ENCODE measurements at places on chromosomes 16 and 17.

- DNase-seq: no peak
Measured at GRCh38 chr16:48182979-48183537, 27.3 kb upstream of the ABCC12 start.

GRCh38 chr16:10610499-10611184 is 30.2 kb upstream of the EMP2 start:
- no peak for DNase-seq

DNA sequence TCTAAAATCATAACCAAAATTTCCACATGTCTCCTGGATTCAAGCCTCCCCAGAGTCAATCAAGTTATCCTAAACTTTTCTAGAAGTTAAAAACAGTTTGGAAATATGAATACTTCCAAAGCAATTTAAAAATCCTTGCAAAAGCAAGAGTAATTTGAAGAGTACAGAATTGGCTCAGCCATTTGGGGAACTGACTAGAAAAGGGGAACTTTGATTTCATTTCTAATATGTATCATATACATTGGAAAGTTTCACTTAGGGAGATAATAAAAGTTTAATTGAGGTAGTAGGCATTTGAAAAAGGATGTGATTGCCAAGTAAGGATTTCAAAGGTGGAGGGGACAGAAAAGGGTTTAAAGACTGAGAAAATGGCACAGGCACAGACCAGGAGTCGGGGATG is 9.0 kb upstream of the SLFN12L start:
- no peak for DNase-seq

DNA sequence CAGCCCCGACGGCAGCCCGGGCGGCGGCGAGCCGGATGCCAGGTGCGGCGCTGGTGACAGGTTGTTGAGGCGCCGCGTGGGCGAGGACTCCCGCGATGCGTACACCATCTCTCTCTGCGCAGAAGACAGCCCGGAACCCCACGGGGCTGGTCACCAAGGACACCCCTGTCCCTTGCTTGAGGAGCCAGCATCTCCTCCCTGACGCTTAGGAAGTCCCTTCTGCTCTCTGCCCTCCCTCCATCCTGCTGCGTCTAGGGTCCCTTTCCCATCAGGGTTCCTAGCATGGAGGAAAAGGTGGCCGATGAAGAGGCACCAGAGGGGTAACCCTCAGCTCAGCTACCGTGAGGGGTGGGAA is 43.6 kb downstream of the SRCIN1 start:
- no peak for DNase-seq

DNA sequence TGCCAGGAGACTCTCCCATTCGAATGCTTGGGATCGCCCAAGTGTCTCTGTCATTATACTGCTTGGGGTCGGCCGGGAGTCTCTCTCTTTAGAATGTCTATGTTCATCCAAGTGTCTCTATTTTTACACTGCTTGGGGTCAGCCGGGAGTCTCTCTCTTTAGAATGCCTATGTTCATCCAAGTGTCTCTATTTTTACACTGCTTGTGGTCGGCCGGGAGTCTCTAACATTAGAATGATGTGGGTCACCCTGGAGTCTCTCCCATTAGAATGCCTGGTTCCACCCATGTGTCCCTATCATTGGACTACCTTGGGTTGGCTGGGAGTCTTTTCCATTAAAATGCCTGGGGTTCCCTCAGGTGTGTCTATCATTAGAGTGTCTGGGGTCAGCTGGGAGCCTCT is 2230.4 kb downstream of the TP53TG3F start:
- DNase-seq: no peak

GRCh38 chr17:40791787-40792436 is 7.8 kb downstream of the KRT28 start:
- no peak for DNase-seq

GRCh38 chr16:60001523-60001922 is 1267.4 kb upstream of the GOT2 start:
- DNase-seq: no peak

- peak; percentile 82 for DNase-seq
Measured at GRCh38 chr16:67641779-67642708, 2.9 kb upstream of the CARMIL2 start.

- no peak for DNase-seq
Measured at GRCh38 chr16:68236137-68236825, 354 bp upstream of the ESRP2 start.

- DNase-seq: no peak
Measured at GRCh38 chr17:19359151-19359550, 3.4 kb downstream of the B9D1 start.

- no peak for DNase-seq
Measured at GRCh38 chr17:44061446-44061845, 5.0 kb downstream of the LSM12 start.

DNA sequence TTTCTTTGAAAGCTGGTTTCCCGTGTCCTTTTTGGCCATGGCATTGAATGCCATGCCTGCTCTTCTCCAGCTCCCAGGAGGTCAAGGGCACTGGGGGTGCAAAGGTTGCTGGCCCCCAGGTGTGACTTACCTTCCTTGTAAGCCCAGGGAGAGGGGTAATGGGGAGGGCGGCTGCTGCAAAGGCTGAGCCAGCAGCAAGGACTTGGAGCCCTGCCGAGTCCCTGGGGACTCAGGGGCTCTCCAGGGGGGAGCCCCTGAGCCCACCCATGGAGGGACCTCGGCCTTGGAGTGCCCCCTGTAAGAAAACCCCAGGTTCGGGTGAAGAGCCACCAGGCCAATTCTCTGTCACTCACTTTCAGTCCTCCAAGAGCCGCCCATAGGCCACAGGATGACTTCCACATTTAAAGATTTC is 5.9 kb upstream of the CCL22 start:
- DNase-seq: no peak

DNA sequence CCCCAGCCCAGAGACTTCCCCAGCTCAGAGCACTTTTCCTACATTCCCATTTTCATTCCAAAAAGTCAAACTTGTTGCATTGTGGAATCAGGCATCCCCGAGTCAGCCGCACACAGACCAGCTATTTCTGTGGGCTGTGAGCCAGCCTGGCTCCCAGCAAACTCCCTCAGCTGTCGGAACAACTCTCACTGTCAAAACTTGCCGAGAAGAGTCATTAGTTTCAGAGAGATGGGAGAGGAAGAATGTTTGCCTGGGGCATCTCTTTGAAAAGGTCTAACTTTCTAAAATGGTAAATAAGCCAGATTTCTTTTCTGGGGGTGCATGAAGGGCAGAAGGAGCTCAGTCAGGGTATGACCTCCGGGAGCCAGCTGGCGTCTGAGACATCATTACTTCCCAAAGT is 280.0 kb downstream of the TMEM114 start:
- no peak for DNase-seq

- DNase-seq: no peak
Measured at GRCh38 chr16:77297996-77298395, 98.8 kb downstream of the SYCE1L start.

DNA sequence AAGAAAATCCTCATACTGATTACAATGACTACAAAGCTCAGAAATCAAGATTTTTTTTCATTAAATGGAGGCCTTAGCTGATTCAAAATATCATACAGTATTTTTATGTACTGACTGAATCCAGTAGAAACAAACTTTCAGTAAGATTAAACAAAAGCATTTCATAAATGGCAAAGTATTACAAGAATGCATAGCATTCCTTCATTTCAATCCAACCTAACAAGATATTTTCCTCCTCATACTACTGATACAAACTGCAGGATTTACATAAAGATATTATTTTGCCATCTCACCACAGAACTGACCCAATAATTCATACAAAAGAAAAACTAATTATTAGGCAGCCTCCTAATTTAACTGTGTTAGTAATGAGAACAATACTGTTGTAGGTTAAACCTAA is 6.2 kb upstream of the KANSL1 start:
- DNase-seq: no peak

- no peak for DNase-seq
Measured at GRCh38 chr16:708019-708418, 2.4 kb upstream of the FBXL16 start.

GRCh38 chr17:1493291-1493980 is 950 bp upstream of the MYO1C start:
- no peak for DNase-seq

- DNase-seq: no peak
Measured at GRCh38 chr17:49656247-49656646, 21.6 kb downstream of the SPOP start.

DNA sequence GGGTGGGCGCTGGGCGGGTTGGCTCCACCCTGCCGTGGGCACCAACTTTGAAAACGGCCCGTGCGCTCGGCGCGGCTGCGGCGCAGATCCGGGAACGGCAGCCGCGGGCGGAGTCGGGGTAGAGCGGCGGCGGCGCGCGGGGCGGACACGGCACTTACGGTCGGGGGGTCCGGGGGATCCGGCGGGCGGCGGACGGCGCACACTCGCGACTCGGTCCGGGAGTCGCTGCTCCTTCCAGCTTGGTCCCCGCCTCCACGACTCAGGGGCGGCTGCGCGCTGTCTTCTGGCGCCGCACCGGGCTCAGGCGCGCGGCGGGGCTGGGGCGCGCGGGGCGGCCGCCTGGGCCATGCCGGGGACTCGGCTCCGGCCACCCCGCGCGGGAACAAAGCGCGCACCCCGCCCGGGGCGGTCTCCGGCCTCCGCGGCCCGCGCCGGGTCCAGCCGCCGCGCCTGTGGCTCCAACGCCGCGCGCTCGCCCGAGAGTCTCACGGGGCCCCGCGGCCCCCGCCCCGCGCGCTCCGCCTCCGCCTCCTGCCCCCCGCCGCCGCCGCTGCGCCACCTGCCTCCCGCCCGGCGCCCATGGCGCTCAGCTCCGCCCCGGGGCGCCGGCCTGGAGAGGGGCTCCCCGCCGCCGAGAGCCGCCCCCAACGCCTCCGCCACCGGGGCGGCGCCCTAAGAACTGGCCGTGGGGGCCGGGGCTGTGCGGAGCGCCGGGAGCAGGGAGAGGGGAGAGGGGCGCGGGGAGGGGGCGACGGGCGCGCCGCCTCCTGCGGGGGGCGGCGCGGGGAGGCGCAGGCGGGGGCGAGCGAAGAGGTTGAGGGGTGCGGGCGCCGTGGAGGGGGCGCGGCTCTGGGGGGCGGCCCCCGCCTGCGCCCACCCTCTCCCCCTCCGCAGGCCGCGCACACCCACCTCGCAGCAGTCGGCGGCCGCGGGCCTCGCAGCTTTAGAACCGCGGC is 35.9 kb downstream of the CBFA2T3 start:
- DNase-seq: peak; percentile 69

- no peak for DNase-seq
Measured at GRCh38 chr16:31460582-31461002, 1.3 kb downstream of the ARMC5 start.

DNA sequence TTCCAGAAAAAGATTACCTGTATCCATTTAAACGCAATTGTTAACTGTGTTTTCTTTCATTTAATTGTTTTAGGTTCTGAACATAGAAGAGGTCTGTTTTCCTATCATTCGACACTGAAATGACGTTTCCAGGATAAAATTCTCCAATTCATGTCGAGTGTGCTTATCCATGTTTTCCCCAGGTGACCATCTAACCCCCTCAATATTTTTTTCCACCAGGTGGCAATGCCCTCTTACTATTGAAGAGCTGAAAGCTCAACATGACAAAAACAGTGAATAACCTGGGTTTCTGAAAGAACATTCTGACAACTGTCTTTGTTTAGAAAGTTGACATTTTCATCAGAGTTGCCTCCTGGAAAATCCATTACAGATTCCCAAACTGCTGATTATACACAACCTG is 948.7 kb downstream of the KCNJ2 start:
- DNase-seq: no peak

DNA sequence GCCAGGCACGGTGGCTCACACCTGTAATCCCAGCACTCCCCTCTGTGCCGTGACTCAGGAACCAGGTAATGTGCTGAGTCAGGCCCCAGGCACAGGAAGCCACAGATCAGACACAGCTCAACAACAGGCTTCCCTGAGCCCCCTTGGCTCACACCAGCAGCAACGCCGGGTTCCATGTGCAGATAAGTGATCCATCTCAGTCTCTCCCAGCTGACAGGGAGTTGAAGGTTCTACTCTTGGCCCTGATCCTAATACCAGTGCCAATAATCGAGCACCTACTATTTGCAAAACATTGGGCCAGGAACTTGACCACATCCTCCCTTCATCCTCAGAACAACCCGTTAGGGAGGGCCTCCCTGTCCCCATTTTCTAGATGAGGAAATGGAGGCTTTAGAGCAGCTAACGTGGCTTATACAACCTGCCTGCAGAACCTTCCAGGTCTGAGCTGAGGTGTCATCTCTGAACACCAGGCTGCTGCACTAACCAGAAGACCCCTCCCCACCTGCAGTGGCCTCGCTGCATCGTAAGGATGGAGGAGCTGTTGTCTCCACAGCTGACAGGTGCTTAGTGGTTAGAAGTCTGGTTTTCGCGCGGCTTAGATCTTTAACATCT is 64.8 kb upstream of the AMZ2 start:
- no peak for DNase-seq

GRCh38 chr16:681746-682427 is 1.7 kb downstream of the STUB1 start:
- DNase-seq: no peak

GRCh38 chr17:50256826-50257618 is 17.2 kb upstream of the TMEM92 start:
- no peak for DNase-seq

DNA sequence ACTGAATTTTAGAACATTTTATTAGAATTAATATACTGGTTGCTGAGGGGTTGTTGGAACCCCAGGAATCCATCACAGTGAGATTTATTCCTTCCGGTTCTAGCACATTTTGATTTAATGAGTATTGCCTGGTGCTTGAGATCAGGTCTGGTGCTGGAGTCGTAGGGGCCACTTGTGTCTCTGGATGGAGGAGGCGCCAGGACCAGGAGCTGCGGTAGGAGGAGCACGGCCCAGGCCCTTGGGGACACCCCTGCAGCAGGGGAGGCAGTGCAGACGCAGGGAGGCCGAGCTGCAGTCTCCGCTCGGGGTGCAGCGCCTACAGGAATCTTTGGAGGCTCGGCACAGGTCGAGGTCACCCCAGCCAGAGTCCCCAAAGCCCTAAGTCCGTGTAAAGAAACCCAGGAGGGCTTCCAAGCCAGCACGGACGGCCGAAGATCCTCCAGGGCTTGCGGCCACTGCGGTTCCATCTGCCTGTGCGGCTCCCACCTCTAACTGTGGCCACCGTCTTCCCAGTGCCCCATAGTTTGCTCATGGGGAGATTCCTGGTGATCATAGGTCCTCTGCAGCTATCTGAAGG is 66.2 kb upstream of the CREBBP start:
- DNase-seq: no peak

DNA sequence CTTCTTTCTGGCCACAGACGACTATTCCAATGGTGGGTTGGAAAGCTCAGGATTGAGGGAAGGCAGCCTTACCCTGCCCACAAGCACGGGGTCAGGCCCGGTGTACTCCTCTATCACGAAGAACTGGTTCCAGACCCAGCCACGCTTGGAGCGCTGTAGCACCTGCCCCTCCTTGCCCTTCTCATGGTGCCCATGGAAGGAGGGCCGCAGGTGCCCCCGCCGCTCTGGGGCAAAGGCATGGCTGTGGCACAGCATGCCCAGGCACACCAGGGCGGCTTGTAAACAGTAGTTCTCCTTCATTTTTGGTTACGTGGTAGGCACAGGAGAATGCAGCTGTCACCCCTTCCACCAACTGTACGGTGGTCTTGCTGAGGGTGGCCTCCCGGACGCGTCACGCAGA is 117.3 kb downstream of the CDH11 start:
- DNase-seq: no peak

Data from Right ventricle myocardium inferior (tissue), 1 donor.